SK-N-SH (cell line): ENCODE measurements at places on chromosomes 16 and 17.

- DNase-seq = peak; percentile 45
Observed at GRCh38 chr16:85029408-85029784, 1.8 kb downstream of the KIAA0513 start.

GRCh38 chr17:2374549-2375285, 26.1 kb downstream of the MNT start:
- DNase-seq = no peak

DNA sequence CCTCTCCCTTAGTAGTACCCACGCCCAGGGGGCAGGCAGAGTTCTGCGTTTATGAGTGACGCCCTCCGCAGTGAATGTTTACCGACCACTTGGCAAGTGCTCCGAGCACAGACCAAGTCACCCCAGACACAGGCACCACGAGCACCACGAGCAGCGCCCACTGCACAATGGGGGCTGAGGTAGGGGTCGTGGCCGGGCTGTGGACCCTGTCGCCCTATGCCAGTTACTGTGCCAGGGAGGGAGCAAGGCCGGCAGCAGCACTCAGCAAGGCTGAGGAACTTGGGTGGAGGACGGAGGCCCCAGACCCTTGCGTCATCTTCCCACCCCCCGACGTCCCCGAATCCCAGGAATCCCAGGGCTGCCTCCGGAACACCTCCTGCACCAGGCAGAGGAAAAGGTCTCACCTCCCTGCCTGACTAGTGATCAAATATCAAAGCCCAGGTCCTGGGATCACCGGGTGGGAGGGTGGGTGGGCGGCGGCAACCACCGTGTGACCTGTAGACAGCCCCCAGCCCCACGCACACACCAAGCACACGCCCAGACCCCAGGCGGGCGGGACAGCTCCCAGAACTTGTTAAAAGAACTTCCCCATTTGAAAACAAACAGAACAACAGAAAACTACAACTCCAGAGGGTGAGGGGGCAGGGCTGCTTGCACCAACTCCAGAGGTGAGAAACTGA, 5.4 kb downstream of the VASN start:
- DNase-seq = no peak

DNA sequence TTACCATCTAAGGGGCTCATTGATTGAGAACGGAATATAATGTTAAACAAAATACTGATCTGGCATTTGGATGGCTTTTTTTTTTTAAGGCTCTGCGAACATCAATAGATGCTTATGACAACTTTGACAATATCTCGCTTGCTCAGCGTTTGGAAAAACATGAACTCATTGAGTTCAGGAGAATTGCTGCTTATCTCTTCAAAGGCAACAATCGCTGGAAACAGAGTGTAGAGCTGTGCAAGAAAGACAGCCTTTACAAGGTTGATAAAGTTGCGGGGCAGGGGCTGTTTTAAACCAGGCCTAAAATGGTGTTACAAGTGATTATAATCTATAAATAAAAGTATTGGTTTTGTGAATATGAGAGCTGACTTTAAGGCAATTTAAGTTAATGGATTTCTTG, 22.3 kb downstream of the PTRH2 start:
- no peak for DNase-seq

DNA sequence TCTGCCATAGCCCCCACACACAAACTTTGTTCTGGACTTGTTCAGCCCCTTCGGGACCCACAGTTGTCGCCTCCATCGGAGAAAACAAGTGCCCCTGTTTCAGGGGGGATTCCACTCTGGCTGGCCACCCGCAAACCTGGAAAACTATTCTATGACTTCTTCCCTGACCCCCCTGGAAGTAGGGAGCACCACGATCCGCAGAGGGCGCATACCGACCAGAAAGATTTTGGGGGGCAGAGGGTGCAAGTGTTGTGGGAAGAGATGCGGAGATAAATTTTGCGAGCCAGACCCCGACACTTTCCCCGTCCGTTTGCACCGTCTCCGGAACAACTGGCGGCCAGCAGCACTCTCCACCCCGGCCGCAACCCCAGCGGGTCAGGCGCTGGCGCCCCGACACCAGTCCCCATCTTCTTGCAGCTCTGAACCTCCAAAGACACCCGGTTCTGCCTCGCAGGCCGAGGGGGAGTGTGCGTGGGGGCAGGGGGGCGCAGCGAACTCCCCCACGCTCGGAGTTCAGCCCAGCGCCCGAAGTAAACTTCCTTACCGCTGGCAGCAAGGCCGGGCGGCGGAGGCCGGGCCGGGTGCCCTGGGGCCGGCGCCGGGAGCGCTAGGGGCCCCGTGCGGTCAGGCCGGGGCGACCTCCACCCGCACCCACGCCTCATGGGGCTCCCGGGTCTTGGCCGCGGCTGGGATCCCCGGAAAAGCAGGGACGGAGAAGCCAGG, 744 bp downstream of the SALL1 start:
- DNase-seq = peak; percentile 51

DNA sequence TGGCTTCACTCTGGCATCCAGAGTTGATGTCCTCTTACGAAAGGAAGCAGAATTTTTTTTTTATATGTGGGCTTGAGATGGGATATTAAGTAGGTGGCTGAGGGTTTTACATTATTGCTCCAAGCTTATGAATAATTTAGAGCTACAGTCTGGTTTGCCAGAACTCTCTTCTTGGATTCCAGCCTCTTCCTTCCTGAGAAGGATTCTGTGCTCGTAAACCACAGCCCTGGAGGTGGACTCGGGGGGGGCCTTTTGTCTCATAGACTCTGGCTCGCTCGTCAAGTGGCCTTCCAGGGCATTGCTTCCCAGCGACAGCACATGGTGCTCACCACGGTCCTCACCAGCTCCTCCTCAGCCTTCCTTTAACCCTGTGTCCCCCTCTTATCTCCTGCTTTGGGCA, 43.2 kb downstream of the TMEM11 start:
- DNase-seq = no peak

DNA sequence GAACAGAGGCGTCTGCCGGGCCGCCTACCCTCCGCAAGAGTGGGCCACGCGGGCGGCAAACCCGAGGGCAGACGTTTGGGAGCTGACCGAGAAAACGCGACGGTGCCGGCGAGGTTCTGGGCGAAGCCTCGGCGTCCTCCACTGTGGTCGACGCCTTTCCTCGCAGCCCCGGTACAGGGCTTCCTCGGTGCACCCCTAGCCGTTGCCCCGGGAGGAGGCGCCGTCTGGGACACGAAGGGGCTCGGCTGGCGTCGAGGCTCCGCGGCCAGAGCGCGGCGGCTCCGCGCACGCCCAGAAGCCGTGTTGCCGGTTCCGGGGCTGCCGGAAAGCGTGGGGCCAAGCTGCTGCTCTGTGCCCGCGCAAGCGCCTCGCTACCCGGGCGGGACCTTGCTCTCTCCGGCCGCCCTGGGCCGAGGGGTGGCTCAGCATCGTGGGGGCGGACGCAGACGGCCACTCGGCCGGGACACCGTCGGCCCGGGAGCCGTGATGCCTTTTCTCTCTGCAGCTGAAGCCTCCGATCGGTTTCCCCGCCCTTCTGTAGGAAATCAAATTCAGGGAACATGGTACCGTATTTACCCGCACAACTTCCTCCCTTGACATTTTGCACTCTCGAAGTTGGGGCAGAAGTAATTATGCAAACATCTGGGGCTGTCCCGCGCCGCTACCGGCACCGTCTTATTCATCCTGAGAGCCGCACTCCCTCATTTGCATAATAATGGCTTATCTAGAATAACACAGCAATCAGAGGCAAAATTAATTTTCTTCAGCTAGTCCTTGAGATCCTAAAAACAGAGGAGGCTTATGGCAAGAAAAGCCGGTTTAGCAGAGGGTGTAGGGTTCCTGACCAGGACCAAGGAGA, 7.3 kb upstream of the CBX8 start:
- DNase-seq = peak; percentile 45

- no peak for DNase-seq
Observed at GRCh38 chr17:15952048-15952532, 7.2 kb downstream of the ADORA2B start.

DNA sequence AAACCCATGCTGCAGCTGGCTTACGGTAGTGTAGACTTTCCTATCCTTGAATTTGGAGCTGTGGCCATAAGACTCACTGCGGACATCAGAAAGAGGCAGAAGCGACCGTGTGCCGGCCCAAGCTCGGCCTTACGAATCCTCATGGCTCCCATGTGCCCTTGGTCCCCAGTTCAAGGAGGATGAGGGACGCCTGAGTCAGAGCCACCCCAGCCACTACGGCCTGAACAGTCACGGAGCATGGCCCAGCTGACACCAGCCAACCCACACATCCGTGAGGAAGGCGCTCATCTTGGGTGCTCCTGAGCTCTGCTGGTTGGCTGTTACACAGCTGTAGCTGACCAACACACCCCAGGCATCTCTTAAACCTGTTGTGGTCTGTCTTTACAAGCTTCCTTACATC, 44.0 kb downstream of the ZCCHC14 start:
- DNase-seq = no peak

GRCh38 chr17:58088624-58089023, 5.4 kb downstream of the DYNLL2 start:
- DNase-seq = no peak

GRCh38 chr17:35312790-35313711, 60.4 kb downstream of the SLFN11 start:
- DNase-seq = peak; percentile 52

- no peak for DNase-seq
Observed at GRCh38 chr16:30351586-30352419, 3.3 kb downstream of the CD2BP2 start.

DNA sequence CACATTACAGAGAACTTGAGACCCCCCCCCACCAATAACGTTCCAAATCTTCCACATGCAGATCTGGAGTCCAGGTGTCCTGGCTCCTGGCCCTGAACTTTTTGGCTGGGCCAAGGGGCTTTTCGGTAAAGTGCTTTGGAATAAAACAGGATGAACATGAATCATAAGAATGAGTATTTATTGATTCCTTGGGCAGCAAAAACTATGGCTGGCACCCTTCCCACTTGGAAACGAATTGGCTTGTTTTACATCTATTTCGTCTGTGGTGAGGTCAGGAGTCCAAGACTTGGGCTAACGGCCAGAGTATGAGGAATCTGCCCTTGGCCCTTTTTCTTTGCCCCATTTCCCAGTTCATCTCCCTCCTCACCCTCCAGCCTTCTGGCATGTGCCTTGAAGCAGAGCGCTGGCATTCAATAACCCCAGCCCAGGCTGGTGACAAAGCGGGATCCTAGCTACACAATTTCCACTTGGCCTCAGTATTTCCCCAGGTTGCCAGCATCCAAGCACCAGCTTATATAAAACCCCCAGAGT, 4.1 kb upstream of the UBTF start:
- no peak for DNase-seq

- no peak for DNase-seq
Observed at GRCh38 chr17:37100231-37100630, 151.5 kb downstream of the AATF start.
